ENCODE measurements at places on chromosomes 7 and 10.

DNA sequence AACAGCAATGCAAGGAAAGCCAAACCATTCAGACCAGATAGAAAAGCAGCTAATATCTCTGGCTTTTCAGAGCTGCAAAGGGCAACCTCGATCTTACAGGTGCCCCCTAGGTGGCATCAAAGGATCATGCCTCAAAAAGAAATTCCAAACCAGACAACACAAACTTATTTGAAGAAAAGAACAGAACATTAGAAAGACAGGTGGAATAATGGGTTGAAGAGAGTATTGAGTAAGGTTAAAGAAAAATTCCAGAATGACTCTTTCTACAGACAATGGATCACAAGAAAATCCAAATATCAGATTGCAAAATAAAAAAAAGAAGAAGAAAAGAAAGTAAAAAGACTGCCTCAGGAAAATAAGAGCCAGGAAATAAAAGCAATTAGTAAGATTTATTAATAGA, 213.7 kb downstream of the ELMO1 start:
- no peak for DNase-seq

- peak; percentile 15 for DNase-seq
These were observed at the start of gene LRRC4 for GRCh38 chr7:128030654-128031611. Gene LRRC4, minus strand, starts transcription at chr7:128031437. Its CDS starts 797 bp downstream, at chr7:128030640.

GRCh38 chr7:150780292-150780691, 19.9 kb downstream of the TMEM176B start:
- DNase-seq, result no peak

DNA sequence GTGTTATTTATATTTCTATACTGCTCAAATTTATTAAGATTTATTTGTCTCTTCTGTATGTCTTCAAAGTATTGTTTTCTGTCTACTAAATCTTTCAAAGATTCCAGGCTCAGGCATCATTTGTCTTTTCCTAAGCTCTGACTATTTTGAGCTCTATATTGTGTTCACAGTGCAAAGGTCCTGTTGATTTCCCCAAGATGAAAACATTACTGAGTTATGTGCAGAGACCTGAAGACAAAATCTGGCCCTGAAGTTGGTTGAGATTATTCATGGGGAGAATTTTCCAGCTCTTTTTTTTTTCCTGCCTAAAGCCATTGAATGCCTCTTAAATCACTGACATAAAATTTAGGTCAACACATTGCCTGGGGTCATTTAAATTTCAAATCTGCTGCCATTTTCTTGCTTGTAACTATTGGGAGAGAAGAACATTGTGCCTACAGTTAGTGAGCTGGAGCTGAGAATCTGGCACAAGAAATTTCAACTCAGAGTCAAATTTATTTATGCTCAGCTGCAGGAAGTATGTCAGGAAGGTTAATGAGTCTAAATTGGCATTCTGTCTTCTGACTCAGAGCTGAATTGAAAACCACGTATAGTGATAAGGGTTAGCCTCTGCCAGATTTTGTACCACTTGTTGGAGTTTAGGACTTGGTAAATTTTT, 31.6 kb downstream of the CSTF2T start:
- no peak for DNase-seq

- no peak for DNase-seq
These were observed 13.5 kb downstream of the CRYGN start for GRCh38 chr7:151426441-151426903.

GRCh38 chr10:60718886-60719285, 59.4 kb upstream of the CDK1 start:
- DNase-seq, result no peak

DNA sequence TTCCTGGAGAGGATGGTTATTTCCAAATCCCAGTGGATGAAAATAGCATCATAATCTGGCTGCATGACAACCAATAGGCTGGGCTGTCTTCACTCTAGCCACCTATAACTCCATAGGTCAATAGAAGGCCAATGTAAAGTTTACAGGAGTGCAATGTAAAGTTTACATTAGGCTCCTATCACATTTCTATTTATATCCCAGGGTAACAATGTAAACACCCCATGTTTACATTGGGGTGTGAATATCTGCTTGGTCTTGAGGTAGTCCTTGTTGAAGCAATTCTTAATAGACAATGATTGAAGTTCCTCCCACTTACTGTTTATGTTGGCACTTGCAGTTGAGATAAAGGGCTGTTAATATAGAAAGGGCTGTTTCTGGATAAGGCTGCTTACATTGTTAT, 21.5 kb downstream of the CH25H start:
- no peak for DNase-seq

- DNase-seq, result no peak
These were observed at the start of gene NAT16 for GRCh38 chr7:101180130-101180755. Gene NAT16, minus strand, starts transcription at chr7:101180293. Its CDS starts 5,486 bp downstream, at chr7:101174807.

- no peak for DNase-seq
These were observed 168.2 kb upstream of the FAM171A1 start for GRCh38 chr10:15539262-15539661.

- DNase-seq, result no peak
These were observed 39.2 kb upstream of the DMTF1 start for GRCh38 chr7:87113077-87113476.

- DNase-seq, result no peak
These were observed 1.9 kb upstream of the GNB2 start for GRCh38 chr7:100671353-100672327.

DNA sequence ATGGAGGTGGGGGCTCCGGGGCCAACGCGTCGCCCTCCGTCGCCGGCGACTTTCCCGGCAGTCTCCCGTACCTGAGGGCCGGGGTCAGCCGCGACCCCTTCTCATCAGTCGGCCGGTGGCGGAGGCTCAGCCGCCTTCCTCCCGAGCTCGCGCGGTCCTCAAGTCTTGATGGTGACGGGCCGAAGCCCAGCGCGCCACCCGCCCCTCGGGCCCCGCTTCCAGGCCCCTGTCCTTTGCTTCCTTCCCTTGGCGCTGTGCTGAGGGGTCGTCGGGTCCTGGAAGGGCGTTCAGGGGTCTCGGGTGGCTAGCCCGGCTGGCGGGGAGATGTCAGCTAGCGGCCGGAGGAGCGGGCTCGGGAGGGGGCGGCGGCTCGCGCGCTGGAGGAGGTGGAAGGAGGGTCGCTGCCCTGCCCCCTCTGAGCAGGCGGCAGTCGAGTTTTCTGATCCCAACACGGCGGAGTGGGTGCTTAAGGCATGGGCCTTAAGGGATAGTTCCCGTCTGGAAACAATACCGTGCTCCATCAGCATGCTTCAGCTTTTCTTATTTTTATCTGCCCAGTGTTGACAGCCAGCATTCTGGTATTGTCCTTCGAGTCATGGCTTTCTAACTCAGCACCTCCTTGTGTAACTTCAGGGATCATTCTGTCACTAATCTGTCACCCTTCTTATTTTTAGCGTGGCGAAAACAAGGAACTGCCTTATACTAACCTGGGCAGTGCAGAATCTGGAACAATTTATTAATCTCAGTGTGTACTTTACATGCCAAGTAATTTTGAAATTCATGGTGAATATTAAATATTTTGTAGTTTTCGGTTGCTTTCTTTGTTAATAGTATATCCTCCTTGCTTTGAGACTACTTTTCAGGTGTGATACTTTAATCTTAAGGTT, 748 bp downstream of the PHTF2 start:
- DNase-seq, result no peak

GRCh38 chr10:133049639-133050038, 38.1 kb upstream of the ADGRA1 start:
- DNase-seq, result no peak

DNA sequence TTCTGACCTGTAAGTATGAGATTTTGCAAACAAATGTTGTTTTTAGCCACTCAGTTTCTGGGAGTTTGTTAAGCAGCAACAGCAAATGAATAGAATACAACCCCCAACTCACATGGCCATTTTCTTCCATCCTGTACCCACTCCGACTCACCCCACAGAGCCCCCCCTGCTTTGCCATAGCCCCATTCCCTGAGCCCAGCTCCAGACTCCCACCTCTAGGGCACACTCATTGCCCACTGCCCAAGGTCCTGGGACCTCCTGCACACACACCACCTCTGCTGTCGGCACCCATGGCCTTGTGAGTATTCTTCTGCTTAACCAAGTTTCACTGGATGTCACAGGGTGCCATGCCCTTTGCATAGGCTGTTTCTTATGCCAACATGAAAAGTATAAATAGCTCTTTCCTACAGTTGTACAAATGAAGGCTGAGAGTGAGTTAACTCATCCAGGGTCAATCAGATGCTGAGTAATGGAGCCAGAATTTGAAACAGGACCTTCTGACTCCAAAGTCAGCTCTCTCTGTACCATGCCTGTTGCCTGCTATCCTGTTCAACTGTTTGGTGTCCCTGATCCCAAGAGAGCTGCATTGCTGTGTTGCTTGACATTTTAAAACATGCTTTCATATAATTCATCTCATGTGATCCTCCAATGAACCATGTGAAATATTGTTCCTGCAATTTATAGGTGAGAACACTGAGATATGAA, 367.8 kb upstream of the ZMIZ1 start:
- DNase-seq, result no peak

DNA sequence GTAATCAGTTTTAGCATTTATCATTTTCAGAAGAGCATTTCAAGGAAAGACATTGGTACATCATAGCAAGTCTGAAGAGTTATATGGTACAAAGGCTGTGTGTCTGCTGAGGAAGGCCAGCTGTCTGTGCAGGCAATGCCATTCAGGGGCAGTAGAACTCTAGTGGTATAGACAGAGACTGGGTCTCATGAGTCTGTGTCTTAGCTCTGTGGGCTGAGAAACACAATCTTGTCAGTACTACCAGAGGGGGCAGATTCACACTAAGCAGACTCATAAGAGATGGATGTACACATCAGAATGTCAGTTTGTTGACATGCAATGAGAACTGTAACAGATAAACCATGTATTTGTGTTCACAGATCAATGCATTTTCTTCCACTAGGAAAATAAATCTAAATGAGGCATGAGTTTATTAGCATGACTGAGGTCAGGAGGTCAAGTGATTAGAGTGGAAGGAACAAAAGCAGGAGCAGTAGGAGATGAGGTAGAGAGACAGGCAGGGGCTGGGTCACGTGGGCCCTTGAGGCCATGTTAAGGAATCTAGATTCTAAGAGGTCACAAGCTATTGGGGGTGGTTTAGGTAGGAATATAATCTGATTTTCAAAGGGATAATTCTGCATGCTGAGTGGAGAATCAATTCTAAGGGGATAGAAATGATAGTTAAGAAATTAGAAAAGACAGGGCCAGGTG, 7.5 kb upstream of the GGCT start:
- no peak for DNase-seq

DNA sequence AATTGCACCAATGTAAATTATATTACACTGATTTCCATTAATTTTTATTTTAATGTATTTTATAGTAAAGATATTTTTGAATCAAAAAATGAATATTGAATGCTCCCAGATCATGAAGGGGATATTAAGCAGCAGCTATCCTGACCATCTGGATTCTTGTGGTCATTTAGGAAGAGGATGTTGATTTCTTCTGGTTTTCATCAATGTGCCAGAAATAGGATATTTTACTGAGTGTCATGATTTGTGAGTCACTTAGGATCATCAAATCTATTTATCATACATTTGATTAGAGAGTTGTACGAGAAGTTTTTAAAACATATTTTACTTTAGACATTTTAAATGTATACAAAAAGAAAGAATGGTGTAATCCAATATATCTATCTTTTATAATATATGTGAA, 366.3 kb upstream of the CHRM2 start:
- no peak for DNase-seq

DNA sequence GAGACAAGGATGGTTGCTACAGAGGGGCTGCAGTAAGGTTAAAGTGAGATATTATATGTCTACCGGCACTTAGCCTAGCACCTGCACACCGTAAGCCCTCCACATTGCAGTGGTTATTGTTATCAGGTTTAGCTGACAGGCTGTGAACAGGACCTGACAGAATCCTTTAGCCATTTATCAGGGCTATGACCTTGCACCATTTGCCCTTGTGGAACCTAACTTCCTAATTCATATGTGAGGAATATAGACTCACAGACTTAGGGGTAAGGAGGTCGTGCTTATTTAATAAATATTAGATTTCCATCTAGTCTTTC, 10.1 kb downstream of the NCOA4 start:
- DNase-seq, result no peak

DNA sequence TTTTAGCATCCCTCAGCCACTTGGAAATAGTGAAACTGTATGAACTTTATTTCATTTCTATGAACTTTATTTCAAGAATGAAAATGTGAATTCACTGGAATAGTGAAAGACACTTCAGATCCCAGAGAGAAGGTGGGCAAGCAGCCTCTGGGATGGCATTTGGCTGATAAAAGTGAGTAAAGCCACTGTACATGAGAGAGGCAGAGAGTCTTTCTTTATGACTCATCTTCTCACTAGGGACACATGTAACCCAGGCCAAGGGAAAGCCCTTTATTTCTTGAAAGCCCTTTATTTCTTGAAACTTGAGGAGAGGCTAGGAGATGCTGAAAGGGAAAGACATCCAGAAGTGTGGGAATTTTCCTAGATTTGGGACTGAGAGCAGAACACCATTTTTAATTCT, 148.9 kb upstream of the SMIM30 start:
- no peak for DNase-seq

DNA sequence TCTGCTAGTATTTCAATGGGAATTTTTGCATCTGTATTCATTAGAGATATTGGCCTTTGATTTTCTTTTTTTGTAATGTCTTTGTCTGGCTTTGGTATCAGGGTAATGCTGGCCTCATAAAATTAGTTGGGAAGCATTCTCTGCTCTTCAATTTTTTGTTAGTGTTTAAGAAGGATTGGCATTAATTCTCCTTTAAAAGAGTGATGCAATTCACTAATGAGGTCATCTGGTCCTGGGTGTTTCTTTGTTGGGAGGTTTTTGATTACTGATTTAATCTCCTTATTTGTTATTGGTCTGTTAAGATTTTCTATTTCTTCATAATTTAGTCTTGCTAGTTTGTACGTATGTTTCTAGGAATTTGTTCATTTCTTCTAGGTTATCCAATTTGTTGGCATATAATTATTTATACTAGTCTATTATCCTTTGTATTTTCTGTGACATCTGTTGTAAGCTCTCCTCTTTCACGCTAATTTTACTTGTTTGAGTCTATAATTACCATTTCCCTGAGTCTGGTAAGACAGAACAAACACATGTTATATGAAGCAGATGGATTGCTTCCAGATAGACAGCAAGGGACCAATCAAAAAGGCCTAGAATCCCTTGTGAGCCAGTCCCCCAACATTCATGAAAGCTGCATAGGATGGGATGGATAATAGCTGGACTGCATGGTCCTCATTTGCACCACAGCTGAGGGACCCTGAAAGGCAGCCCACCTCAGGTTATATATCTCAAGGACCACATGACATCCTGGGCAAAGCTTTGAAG, 54.4 kb downstream of the MTPAP start:
- no peak for DNase-seq

DNA sequence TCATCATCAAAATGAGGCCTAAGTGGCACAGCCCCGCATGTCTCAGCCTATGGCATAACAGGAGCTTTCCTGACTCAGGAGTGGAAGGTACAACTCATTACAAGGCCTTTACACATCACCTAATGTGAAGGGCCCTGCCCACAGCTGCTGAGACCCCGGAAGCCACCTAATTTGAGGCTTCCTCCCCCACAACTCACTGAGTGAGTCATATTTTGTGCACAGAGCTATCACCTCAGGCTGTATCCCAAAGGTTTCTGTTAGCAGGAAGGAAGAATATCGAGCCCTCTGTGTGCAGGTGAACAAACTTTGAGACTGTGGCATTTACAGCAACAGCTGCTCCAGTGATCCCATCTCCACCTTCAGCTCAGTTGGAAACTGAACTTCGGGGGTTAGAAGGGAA, 20.6 kb downstream of the HTR5A start:
- DNase-seq, result no peak

All from cortex of kidney (tissue), 1 donor.